ENCODE measurements at places on chromosomes 11 and 22.
A peak's percentile ranks its signal among the peaks of the same experiment; 100 is the strongest.

DNA sequence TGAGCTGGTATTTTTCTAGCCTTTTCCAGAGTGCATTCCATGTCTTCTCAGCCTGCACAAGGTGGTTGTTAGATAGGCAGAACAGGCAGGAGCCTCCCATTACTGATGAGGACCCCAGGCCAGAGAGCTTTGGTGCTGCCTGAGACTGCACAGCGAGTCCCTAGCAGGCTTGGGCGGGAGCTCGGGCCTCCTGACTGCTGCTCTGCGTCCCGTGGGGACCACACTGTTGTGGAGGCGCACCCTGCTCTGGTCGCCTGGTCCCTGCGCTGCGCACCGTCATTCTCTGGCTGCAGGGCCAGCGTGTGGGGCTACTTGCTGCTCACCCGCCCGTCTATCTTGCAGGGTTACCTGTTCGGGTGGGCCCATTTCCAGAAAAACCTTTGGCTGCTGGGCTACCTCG, 8.5 kb downstream of the TPCN2 start:
- DNase-seq, result no peak

- no peak for DNase-seq
These were observed 3.6 kb upstream of the C11orf86 start for GRCh38 chr11:66971488-66971887.

- DNase-seq, result no peak
These were observed 789 bp downstream of the SPECC1L start for GRCh38 chr22:24271386-24271854.

DNA sequence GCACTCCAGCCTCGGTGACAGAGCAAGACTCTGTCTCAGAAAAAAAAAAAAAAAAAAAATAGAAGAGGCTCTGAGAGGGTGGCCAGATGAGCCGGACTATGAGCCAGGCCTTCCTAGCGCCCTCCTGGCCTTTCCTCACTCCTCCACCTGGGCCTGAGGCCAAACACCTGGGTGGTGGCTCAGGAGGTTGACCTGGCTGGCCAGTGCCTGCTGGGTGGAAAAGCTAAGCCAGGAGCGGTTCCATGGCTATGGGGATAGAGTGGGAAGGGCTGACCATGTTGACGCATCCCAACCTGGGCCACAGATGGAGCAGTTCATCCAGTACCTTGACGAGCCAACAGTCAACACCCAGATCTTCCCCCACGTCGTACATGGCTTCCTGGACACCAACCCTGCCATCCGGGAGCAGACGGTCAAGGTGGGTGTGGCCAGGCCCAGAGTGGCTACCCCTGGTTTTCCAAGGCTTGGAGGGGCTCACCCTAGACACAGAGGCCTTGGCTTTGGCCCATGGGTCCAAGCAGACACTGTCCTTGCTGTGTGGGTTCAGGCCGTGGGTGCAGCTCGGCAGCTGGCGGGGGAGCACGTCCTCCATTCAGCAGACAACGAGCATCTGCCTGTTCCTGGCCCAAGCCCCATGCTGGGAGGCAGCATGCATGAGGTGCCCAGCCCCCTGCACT, 7.6 kb downstream of the SCYL1 start:
- DNase-seq, result no peak

DNA sequence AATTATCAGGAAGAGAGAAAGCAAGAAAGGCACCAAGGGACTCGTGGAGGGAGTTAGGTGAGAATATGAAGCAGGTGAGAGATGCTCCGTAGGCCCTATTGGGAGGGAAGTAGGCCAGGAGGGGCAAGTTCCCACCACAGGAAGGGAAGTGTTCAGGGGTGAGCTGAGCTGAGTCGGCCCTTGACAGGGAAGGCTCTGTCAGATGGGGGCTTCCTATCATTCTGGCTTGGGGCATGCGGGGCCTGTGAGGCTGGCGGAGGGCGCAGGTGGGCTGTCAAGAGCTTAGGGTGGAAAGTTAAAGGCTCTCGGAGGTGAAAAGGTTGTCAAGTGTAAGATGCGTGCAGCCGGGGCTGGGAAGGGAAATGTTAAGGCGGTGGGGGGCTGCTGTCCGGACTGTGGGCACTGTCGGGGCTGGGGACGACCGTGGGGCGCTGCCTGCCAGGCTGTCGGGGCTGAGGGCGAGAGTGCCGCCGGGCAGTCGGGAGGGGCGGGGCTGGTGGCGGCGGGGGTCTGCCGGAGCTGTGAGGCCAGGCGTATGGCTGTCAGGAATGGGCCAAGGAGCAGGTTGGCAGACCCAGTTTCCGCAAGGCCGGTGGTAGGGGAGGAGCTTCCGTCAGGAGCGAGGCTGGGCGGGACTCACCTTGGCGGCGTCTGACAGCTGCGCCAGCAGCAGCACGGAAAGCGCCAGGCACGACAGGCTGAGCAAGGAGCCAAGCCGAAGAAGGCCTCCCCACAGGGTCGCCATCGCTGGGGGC, 496 bp downstream of the TMEM9B start:
- DNase-seq, result peak; percentile 62

DNA sequence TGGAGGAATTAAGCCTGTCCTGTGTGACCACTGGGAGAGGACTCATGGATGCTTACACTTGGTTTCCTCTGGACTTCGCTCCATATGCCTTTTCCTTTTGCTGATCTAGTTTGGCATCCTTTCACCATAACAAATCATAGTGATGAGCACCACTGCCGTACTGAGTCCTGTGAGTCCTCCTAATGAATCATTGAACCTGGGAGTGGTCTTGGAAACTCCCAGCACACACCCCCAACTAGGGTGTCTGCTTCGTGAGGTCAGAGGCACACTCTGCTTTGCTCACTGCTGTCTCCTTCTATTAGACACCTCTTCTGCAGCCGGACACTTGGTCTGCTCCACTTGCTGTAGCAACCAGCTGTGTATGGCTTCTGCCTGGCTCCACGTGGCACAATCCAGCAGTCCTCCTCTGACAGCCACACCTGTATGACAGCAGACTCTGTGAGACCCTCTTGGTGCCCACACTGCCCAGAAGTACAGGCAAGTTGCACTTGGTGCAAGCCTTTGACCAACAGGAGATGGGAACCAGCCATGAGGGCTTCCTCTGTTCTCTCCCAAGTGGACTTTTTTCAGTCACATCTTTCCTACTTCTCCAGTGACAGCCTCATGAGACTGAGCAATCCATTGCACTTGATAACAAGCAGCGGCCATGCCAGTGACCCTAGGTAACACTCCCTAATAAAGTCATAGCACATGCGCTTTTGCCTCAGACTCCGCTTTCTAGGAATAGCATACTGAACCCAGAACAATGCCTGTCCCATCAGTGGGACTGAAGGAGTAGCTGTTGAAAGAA, 65.0 kb upstream of the HMGXB4 start:
- no peak for DNase-seq

DNA sequence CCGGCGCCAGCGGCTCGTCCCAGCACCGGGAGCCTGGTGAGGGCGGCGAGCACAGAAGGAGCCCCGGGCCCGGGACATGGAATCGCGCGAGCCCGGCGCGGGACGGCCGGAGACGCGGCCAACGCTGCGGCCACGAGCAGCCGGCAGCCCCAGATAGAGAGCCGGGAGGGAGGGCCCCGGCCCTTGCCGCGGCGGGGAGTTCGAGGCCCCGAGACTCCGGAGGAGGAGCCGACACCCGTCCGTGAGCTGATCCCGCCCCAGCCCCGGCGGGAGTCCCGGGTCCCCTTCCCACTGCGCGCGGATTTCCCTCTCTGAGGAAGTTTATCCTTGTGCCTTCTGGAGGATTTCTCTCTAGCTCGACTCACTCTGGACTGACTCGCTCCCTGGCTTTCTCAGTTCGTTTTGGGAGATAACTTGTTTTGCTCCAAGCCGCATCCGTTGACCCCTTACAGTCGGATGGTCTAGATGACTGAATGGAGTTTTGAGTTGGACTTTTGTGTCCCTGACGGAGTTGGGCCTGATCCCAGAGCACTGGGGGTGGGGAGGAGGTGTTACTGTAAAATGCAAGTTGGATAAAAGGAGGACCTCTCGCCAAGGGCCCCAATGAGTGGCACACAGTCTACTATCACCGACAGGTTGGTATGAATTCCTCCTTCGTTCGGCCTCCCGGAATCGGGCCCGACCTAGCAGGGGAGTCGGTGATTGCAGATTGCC, 585 bp downstream of the ARHGEF12 start:
- peak; percentile 5 for DNase-seq
